Neural crest cell (in vitro differentiated cells): ENCODE measurements at places on chromosomes 7 and 10.

- DNase-seq = no peak
Measured at GRCh38 chr7:4268040-4268965, 413.8 kb upstream of the FOXK1 start.

GRCh38 chr10:101564490-101564991, 23.5 kb downstream of the POLL start:
- no peak for DNase-seq

- DNase-seq = no peak
Measured at GRCh38 chr10:121961456-121961855, 13.6 kb downstream of the NSMCE4A start.

DNA sequence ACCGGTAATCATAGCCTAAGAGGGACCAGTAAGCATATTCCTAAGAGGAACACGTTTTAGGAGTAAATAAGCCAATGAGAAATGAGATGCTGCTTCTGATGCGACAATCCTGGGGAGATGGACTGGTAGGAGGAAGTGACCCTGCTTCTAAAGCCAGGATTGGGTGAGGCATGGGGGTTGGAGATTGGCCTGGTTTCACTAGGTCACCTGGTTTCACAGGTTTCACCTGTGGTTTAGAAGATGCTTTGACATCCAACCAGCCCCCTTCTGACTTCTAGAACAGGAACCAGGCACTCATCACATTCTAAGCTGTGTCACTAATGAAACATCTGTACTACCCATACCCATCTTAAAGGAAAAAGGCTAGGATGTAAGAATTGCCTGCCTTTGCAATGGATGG, 53.0 kb upstream of the BAMBI start:
- DNase-seq = no peak

GRCh38 chr10:133309100-133309719, 496 bp downstream of the ZNF511 start:
- peak; percentile 89 for DNase-seq

DNA sequence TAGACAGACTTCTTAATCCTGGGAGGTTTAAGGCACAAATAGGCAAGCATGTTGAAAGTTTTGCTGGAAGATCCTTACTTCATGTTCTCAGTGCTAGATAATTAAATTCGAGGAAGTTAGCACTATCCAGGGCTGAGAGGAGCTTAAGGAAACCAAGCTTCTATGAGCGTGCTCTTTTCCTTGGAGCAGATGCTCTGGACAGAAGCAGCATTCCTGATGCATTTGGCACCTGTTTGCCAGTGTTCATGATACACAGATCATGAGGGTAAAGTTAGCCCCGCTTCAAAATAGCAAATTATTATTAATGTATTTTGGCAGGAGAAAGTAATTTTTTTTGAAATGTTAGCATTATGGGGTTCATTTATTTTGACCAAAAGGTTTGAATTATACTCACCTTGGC, 9.4 kb downstream of the HDAC9 start:
- no peak for DNase-seq

DNA sequence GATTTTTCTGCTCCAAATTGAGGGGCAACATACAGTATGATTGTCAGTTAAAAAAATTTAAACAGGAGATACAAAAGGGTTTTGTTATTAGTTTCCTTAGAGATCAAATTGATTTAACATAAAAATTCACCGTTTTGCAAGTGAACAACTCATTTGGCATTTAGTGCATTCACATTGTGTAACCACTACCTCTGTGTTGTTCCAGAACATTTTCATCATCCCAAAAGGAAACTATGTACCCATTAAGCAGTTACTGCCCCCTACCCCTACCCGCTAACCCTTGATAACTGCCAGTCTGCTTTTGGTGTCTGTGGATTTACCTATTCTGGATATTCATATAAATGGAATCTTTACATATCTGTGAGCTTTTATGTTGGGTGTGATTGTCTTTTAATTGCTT, 3.1 kb downstream of the ZRANB1 start:
- no peak for DNase-seq

DNA sequence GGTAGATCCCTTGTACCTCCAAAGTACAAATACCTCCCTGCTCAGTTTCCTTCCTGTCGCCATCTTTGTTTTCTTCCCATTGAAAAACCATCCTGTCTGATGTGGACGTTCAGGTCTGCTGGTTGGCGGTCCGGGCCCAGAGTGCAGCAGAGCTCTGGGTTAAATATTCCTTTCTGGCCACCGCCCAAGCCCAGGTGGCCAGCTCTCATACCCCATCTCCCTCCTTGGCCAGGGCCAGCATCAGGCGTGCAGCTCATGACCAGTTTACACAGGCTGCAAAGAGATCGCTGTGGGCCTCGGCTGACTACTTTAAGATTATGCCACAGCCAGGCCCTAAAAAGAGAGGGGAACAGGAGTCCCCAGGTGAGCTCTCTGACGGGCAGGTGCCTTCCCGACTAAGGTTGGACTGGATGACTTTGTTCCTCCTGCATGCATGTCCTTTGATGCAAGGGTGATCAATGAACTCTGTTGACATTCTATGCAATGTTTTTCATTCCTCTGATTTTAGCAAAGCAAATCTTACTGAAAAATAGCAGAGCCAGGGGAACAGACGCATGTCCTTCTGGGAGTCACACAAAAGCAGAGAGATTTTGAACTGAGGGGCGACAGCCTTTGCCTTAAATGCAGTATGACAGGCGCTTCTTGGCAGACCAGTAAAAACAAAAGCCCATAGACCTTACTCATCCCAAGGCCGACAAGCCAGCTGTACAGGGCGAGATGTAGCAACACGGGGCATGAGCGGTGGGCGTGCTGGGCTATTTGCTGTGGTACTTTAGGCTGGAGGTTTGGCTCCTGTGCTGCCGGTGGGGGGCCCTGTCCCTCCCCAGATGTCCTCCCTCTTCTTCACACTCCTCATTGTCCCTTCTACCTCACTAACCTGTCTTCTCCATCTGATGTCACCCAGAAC, 33.3 kb upstream of the SH2B2 start:
- DNase-seq = no peak
